ENCODE measurements at places on chromosomes 6 and 20.

GRCh38 chr6:138503881-138504680, 4.8 kb upstream of the NHSL1 start:
- no peak for DNase-seq

DNA sequence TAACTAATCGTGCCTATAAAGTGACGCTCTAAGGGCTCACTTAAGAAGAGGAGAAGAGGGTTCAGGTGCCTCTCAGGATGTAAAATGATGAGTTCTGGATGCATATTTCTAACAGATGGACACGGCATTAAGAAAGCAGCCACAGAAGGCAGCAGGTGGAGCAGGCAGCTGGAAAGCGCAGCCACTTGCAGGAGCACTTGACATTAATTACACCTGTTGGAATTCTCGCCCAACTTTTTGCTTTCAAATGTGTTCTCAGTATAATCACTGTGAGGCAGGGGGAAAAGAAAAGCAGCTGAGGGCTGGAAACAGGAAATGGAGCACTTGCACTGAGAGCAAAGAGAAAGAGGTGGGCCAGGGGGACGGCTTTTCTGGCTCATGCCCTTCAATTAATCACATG, 164.2 kb downstream of the NKAIN2 start:
- DNase-seq = no peak

DNA sequence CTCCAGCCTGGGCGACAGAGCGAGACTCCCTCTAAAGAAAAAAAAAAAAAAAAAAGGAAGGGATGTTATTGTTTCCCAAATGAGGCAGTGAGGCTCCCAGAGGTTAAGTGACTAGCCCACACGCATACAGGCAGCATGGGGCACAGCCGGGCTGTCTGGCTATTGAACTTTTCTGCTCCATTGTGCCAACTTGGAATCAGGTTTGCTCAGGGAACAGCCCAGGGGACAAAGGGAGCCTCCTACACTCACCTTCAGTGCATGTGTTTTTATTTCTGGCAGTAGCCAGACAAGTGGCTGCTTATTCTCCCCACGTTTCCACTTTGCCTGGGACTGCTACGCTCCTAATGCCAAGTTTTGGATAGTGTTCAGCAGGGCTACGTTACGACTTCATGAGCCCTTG, 10.7 kb downstream of the ETV7 start:
- no peak for DNase-seq

- DNase-seq = peak; percentile 10
Observed at GRCh38 chr6:116971959-116972358, 94.9 kb downstream of the RFX6 start.

DNA sequence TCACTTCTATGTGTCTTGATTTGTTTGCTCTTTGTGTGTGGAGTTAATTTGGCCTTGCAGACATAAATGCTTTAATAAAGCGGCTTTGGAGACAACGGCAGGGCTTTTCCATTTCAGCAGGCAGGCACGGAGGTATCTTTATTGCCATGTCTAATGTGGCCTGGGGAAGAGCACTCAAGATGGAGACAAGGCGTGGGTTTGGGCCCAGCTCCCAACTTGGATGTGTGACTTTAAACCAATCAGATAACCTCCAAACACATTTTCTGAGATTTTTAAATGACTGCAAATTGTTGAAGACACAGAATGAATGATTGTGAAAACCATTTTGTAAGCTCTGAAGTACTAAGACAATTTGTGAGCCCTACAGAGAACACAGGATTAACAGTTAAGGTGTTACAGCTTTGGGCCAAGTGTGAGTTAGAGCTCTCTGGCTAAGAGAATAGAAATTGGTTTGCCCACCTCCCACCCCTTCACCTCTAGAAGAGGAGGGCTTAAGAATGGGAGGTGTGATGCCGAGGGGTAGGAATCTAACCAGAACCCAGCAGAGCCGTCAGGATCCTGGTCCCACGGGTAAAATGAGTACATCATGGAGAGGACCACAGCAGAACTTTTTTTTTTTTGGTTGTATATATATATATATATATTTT, 9.0 kb downstream of the DYNLT1 start:
- DNase-seq = no peak

DNA sequence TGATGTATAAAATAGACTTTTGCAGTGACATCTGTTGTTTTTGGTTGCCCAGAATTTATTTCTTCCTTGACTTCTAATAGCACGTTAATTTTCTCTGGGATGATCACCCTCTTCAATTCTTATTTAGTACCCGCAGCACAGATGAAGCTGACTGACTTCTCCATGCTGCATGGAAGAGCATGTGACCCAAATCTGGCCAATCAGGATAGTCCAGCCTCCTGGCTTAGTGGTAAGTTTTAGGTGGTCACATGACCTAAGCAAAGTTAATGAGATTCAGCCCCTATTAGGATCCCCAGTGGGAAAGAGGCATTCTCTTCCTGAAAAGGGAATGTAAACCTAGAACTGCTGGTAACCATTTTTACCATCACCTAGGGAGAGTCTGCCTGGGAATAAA, 13.8 kb upstream of the SIRT5 start:
- no peak for DNase-seq
